Stimulated activated CD8-positive, alpha-beta memory T cell treated with anti-CD3 and anti-CD28 coated beads, Interleukin-7, amount 100 ng/mL, for 4 hours (primary cell): ENCODE measurements at places on chromosomes 5 and 9.
A peak's percentile ranks its signal among the peaks of the same experiment; 100 is the strongest.

GRCh38 chr5:157918811-157919742 is 60.1 kb upstream of the CLINT1 start:
- DNase-seq, result no peak

- no peak for DNase-seq
Measured at GRCh38 chr9:2344436-2344835, 277.2 kb upstream of the VLDLR start.

DNA sequence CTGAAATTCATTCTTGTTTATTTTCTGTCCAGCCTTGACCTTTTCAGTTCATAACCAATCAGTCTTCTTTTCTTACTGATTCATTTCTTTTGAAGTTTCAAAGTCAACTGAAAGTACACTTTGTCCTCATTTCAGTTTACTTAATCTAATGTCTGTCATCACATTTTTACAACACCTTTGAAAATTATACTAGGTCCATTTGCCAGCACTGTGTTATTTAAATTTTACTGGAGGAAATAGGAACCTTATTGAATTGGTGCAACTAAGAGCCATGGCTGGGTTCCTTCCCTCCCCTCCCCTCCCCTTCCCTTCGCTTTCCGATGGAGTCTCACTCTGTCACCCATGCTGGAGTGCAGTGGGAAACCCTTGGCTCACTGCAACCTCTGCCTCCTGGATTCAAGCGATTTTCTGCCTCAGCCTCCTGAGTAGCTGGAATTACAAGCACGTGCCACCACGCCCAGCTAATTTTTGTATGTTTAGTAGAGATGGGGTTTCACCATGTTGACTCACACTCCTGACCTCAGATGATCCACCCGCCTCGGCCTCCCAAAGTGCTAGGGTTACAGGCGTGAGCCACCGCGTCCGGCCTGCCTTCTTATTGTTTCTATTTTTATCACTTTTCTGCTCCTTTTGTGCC is 6.3 kb downstream of the RMI1 start:
- DNase-seq, result peak; percentile 7

- DNase-seq, result no peak
Measured at GRCh38 chr5:147750065-147750464, 32.5 kb downstream of the JAKMIP2 start.

DNA sequence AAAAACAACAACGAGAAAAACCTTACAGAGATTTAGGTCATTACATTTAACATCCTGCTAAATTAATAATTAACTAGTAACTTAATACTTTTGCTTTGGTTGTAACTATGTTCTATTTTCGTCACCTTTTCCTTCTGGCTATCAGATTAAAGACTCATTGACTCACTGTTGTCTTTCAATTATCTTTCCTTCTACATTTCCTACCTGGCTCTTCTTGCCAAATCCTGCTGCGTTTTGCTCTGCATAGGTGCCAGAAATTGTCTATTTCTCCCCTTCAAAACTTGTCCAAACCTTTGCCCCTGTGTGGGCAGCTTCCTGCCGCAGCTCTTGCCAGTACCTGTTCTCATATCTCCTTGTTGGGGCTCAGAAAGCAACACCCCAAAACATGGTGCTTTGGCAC is 235.5 kb upstream of the ZNF608 start:
- DNase-seq, result no peak

DNA sequence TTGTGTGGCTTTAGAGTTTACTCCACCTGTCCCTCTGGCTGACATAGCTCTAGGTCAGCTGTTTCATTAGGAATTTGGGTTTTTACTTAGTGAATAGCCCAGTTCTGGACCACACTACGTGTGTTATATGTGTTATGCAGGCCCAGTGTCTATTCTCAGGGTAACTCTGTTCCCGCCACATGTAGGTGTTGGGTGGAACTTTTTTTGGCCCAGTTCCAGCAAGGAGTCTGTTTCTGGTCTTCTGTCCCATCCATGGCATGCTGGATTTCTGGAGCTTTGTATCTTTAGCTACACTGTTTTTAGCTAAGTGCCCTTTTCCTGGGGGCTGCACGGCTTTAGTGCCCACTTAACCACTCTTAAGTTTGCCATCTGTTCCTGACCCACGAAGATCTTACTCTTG is 15.5 kb downstream of the RMI1 start:
- no peak for DNase-seq

GRCh38 chr5:171574376-171574775 is 154.9 kb downstream of the FGF18 start:
- DNase-seq, result no peak

- DNase-seq, result no peak
Measured at GRCh38 chr5:172768573-172769341, 2.2 kb downstream of the DUSP1 start.

- DNase-seq, result no peak
Measured at GRCh38 chr5:155085282-155085989, 71.9 kb downstream of the KIF4B start.

DNA sequence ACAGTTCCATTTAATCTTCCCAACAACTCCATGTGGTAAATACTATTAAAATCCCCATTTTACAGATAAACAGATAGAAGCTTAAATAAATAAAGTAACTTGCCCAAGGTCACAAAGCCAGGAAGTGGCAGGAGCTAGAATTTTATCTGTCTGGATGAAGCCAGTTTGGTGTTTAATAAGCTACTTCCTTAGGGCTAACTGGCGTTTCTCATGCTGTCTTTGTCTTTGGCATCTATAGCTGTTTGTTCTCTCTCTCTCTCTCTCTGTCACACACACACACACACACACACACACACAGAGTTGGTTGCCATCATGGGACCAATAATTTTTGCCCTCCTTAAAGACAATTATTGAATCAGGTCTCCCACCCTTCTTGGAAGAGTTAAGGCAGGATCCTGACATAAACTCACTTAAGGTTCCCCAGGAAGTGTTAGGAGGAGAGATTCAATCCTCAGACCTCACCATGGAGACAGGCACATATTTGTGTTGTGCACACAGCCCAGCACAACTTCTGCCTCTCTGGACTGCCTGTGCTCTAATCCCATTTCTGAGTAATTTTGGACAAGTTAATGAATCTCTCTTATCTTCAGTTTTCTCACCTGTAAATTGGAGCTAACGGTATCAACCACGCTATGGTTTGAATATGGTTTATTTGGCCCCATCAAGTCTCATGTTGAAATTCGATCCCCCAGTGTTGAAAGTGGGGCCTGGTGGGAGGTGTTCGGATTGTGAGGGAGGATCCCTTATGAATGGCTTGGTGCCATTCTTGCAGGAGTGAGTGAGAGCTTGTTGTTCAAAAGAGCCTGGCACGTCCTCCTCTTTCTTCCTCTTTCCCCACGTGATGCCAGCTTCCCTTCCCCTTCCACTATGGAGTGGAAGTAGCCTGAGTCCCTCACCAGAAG is 8.3 kb upstream of the ADRA1B start:
- DNase-seq, result no peak

- no peak for DNase-seq
Measured at GRCh38 chr5:171978519-171978918, 27.9 kb downstream of the FBXW11 start.

- peak; percentile 18 for DNase-seq
Measured at GRCh38 chr9:19999491-20000057, 210.7 kb upstream of the SLC24A2 start.

DNA sequence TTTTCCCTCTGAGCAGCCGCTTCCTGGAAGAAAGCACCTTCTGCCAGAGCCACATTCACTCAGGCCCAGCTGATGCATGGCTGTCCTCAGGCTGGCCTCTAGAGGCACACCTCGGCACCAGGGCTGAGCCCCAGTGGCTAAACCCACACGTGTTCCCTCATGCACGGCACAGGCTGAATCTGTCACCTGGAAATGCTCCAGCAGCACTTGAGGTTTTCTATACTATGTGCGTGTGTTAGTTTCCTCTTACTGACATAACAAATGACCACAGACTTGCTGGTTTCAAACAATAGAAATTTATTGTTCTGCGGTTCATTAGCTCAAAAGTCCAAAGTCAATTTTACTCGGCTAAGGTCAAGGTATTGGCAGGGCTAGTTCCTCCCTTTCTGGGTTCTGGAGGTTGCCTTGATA is 141.4 kb downstream of the LRRC70 start:
- no peak for DNase-seq

DNA sequence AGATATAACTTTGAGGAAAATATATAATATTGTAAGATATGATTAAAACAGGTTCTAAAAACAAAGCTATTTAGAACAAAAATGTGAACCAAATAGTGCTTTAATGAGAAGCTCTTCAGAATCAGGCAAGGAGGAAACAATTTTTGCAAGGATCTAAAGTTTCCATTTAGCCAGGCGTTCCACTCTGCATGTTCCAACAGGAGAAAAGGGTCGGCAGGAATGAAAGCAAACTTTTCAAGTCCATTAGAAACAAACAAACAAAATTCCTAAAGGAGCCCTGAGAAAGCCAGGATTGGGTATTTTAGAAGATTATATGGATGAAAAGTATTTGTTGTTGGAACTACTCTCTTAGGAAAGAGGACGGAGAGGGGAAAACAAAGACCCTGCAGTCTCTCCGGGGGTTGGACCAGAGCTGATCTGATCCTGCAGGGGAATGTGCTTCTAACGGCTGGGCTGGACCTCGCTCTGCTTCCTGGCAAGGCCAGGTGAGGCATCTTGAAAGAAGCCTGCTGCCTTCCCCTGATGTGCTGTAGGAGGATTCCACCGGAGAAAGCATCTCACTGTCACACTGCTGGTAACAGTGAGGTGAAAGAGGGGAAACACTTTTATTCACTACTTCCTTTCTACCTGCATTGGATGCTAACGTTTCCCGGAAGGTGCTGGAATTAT is 94.6 kb downstream of the PRRT1B start:
- DNase-seq, result no peak

DNA sequence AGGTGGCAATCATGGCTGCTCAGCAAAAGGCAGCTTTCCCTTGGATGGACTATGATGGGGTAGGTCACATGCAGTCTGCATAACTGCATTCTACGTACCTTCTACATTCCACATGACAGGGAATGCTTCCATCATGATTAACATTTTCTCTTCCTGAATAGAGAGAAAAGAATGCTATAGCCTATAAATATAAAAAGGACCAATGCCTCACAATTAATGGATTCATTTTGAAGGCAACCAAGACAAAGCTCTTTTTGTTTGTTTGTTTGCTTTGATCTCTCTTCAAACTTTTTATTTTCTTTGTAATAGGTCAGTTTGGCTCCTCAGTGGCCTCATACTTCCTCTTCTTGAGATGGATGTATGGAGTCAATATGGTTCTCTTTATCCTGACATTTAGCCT is 201.3 kb downstream of the ALDH1A1 start:
- no peak for DNase-seq

- no peak for DNase-seq
Measured at GRCh38 chr9:124016175-124017050, 4.8 kb downstream of the LHX2 start.

- no peak for DNase-seq
Measured at GRCh38 chr5:143646961-143647360, 165.0 kb upstream of the HMHB1 start.

DNA sequence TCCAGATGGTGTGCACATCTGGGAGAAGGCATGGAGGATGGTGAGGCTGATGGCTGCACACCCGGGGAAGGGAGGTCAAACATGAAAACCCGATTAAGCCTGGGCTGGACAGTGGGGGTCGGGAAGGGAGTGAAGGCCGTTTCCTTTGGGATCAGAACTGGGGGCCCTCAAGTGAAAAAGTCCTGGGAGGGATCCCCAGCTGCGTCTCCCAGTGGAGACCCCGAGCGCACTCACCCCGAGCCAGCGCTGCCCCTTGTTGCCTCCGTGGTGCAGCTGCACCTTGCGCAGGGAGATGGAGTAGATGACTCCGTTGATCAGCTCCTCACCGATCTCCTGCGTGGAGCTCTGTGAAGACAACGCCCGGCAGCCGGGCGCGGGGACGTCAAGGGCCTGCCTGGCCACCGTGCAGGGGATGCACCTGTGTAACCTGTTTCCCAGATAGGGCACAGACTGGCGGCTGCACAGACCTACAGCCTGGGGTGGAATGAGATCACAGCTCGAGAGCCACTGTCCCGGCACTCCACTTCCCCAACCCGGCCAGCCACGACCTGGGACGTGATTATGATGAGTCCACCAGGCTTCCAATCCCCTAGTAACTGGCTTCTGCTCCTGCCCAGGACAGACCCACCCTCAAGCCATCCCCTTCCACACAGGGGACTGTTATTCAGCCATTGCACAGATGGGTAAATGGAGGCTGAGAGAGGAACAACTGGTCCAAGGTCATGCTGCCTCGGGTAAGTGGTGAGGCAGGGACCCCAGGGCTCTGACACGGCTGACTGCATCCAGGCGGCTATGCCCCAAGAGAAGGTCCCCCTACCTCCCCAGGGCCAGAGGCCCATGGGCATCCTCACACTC is 9.0 kb downstream of the RALGDS start:
- DNase-seq, result no peak

DNA sequence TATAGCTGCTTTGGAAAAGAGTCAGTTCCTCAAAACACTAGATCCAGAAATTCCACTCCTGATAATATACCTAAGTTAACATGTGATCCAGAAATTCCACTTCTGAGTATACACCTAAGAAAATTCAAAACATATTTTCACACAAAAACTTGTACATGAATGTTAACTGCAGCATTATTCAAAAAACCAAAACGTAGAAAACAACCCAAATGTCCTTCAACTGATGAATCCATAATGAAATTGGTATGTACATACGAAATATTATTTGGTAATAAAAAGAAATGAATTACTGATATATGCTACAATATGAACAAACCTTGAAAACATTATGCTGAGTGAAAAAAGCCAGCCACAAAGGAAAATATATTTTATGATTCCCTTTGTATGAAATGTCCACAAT is 16.5 kb upstream of the AFF4 start:
- DNase-seq, result no peak

DNA sequence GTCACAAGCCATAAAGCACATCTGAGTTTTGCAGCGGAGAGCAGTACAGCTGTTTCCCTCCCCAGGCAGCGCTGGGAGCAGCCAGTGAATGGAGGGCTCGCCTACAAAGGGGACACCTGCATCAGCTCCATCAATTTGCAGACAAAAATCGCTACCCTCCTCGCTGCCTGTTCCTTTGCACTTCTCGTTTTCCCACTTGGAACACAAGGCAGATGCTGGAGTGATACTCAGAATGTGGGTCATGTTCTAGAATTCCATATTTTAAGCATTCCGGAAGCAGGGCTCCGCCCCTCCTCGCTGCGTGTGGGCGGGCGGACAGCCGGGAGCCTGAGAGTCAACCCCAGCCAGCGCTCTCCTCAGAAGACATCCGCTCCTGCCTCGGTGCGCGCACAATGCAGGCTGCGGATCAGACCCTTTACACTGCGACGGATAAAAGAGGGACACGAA is 92.1 kb downstream of the LMNB1 start:
- DNase-seq, result no peak

GRCh38 chr9:75870450-75870849 is 20.0 kb upstream of the PCSK5 start:
- no peak for DNase-seq
